ENCODE measurements at places on chromosomes 11 and 22. TPM values are rescaled to one million over a fixed set of nuclear protein-coding genes. Genes with fewer than 3 reads are reported as not detected.
A peak's percentile ranks its signal among the peaks of the same experiment; 100 is the strongest.

DNA sequence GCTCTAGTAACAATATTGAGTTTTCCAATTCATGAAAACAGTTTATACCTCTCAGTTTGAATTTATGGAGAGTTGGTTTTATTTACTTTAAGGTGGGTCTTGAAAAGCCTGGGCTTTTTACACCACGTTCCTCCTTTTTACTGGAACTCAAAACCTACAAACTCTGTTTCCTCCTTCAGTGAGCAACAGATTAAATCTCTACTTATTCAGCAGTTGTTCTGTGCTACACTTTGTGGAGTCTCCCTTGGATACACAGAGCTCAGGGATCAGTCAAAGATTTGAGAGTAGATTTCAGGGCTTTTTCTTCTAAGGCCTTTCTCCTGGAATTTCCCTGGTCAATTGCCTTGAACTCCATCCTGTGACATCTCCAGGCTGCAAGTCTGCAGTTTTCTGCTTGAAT, 3.5 kb downstream of the NXPE1 start:
- DNase-seq = no peak

GRCh38 chr11:27250867-27251665, 111.9 kb downstream of the CCDC34 start:
- DNase-seq = no peak

DNA sequence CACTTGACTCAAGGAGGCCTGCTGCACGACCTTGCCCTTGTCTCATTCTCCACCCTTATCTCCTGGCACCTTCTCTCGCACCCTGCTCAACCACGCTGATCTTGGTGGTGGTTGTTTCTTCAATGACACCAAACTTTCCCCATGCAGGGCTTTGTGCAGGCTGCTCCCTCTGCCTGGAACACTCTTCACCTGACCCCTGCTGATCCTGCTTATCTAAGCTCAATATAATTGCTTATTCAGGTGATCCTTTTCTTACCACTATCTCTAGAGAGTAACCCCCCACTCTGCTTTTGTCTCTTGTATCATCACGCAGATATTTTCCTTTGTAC, 604.4 kb downstream of the BUD13 start:
- no peak for DNase-seq

DNA sequence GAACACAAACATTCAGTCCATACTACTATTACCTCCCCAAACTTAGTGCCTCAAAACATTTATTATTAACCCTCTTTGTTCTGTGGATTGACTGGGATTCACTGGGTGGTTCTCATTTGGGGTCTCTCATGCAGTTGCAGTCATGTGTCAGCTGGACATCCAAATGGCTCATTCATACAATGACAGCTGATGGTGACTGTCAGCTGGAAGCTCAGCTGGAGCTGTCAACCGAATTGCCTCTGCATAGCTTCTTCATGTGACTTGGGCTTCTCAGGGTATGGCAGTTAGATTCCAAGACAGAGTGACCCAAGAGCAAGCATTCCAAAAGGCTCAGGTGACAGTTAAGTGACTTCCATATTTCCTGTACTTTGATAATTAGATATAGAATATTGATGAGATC, 85.2 kb downstream of the CCDC34 start:
- no peak for DNase-seq

The C11orf65 gene
- total RNA-seq = not detected

The ATP6V1E1 gene
- 116 TPM for total RNA-seq

GRCh38 chr22:30370641-30371230, 13.9 kb downstream of the CCDC157 start:
- DNase-seq = no peak

- no peak for DNase-seq
Measured at GRCh38 chr11:96293598-96294021, 49.4 kb downstream of the MAML2 start.

- no peak for DNase-seq
Measured at GRCh38 chr11:120649316-120649715, 137.8 kb downstream of the GRIK4 start.

DNA sequence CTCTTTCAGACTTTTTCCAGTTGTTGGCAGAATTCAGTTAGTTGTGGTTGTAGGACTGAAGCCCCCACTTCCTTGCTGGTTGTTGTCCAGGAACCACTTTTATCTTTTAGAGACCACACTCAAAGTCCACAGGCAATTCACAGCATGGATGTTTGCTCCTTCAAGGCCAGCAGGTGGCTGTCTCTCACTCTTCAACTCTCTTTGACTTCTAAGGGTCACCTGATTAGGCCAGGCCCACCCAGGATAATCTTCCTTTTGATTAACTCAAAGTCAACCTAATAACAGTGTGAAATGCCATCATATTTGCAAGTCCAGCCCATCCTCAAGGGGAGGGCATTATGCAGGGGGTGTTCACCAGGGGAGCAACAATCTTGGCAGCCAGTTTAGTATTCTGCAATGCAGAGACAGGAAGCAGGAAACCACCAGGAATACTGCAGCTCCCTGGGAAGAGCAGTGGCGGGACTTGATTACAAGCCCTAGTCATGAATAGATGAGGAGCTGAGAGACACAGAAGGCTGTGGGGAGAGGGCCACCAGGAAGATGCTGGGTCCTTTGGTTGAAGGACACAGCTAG, 52.4 kb downstream of the LRRC74B start:
- DNase-seq = no peak

DNA sequence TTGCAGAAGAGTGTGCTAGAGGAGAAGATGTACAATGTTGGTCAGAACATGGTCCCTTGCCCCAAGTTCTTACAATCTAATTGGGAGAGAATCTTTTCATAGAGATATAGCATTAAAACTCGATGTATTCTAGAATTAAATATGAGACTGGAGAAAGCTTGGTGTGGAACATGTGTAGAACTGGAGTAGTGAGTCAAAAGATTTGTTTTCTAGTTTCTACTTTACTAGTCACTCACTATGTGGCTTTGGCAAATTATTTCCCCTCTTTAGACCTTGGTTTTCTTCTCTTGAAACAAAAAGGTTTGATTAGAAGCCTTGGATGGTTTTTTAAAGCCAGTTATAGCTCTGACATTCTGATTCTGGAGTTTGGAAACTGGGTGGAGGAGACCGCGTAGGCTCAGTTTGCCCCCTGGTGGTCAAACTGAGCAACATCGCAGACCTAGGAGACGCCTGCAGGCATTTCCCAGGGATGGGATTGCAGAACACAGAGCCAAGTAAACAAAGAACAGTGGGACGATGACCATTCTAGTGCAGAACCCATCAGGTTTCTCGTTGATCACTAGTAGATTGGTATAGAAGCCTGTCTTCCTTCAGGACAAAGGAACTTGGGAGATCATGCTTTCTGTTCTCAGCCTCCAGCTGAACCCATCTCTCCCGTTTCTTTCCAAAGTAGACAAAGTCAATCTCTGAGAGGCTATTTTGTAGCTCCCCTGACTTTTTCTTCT, 8.5 kb upstream of the CHRDL2 start:
- DNase-seq = no peak

DNA sequence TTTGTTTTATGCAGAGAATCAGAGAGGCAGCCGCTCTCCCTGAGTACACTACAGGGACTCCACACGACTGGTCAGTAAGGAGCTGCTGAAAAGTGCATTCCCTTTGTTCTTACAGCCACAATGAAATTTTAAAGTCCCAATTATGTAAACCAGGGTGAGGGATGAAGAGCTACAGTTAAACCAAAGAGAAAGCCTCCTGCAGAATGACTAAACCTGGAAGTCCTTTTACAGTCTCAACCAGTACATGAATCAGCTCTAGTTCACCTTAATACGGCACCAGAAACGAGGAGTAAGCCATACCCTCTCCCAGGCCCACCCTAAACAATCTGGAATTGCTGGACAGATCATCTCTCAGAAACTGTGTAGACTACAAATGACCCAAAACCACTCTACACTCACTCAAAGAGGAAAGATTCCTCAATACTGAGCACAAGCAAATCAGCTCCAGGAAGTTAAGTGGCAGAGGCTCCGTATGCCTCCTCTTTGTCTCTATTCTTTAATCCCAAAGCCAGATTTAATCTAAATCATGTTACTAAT, 113.1 kb downstream of the RBFOX2 start:
- no peak for DNase-seq

DNA sequence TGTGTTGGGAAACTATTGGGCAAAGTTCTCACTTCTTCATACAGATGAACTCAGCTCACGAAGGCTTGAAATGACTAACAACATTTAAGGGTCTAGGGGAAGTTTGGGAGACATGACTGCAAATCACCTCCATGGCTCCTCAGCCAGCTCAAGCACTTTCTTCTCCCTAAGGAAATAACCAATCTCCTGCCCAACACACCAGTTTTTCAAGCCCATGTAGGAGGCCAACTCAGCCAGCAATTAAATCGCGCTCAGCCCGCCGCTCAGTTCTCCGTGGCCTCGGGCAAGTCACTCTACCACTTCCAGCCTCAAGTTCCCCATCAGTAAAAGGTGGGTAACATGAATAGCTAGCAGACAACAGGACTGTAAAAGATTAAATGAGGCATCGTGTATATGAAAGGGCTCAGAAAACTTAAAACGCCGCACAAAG, 796 bp downstream of the POLDIP3 start:
- no peak for DNase-seq

GRCh38 chr11:2539371-2540222, 94.8 kb downstream of the KCNQ1 start:
- peak; percentile 40 for DNase-seq

The SMIM38 gene
- total RNA-seq = 2.8 TPM

- DNase-seq = no peak
Measured at GRCh38 chr11:68353118-68353517, 40.7 kb downstream of the LRP5 start.

DNA sequence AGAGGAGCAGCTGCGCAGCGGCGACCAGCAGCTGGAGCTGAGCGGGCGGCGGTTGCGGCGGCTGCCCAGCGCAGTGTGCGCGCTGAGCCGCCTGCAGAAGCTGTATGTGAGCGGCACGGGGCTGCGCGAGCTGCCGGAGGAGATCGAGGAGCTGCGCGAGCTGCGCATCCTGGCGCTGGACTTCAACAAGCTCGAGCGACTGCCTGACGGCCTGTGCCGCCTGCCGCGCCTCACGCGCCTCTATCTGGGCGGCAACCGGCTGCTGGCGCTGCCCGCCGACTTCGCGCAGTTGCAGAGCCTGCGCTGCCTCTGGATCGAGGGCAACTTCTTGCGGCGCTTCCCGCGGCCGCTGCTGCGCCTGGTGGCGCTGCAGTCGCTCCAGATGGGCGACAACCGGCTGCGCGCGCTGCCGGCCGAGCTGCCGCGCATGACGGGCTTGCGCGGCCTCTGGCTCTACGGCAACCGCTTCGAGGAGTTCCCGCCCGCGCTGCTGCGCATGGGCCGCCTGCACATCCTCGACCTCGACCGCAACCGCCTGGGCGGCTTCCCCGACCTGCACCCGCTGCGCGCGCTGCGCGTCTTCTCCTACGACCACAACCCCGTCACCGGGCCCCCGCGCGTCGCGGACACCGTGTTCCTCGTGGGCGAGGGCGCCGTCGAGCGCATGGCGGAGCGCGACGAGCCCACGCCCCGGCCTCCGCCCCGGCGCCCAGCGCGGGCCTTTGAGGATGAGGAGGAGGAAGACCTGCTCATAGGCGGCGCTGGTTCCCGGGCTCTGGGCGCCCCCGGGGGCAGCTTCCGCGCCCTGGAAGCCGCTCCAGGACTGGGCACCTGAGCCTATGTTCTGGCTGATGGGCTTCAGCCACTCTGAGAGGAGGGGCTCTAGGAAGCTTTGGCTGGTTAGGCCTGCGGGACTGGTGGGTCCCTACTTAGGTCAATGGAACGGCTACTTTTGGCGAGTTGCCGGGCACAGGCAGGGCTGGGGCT, 787 bp downstream of the LRRC10B start:
- DNase-seq = peak; percentile 75

DNA sequence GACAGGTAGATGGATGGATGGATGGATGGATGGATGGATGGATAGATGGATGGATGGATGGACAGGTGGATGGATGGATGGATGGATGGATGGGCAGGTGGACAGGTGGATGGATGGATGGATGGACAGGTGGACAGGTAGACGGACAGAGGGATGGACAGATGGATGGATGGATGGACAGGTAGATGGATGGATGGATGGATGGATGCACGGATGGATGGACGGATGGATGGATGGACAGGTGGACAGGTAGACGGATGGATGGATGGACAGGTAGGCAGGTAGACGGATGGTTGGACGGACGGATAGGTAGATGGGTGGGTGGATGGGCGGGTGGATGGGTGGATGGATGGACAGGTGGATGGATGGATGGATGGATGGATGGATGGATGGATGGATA, 24.3 kb downstream of the PDGFB start:
- DNase-seq = peak; percentile 42

The HDHD5 gene
- 19.2 TPM for total RNA-seq

DNA sequence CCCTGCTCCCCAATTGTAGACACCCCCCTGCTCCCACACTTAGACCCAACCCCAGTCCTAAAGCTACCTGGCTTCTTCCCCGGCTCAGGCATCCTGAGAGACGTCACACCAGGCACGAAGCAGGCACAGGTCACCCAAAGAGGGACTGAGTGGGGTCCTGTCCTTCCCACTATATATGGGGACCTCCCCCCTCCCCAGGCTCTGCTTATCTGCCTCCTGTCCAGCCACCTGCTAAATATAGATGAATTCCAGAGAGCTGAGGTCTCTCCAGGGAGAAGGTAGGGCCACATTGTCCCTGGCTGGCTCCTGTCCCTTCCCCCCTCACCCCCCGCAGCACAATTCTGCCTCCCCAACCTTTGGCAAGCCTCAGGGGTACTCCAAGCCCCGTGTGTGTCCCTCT, at the start of gene MYBPC3:
TSS of gene MYBPC3 (minus strand) at position 147 of the 400 bp plus-strand sequence. CDS start at position 92, 55 bp downstream.
- no peak for DNase-seq

The C11orf91 gene
- total RNA-seq = not detected

GRCh38 chr11:126102436-126102981, 39.8 kb upstream of the CDON start:
- DNase-seq = no peak

The OVOL1 gene
- not detected for total RNA-seq

DNA sequence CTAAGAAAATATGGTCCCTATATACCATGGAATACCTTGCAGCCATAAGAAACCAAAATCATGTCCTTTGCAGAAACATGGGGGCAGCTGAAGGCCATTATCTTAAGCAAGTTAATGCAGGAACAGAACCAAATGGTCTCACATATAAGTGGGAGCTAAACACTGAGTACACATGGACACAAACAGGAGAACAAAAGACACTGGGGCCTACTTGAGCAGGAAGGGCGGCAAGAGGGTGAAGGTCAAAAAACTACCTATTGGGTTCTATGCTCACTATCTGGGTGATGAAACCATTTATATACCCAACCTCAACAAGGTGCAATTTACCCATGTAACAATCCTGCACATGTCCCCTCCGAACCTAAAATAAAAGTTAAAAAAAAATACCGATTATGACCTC, 22.5 kb downstream of the GAS2 start:
- DNase-seq = no peak

The ART1 gene
- not detected for total RNA-seq

GRCh38 chr11:103923451-103923931, 112.9 kb upstream of the DDI1 start:
- no peak for DNase-seq

- no peak for DNase-seq
Measured at GRCh38 chr11:100672498-100673033, 14.5 kb upstream of the ARHGAP42 start.
